ENCODE measurements at places on chromosomes 3 and 15. TPM values are rescaled to one million over a fixed set of nuclear protein-coding genes. Genes with fewer than 3 reads are reported as not detected.
A peak's percentile ranks its signal among the peaks of the same experiment; 100 is the strongest.

Gene P2RY14
- total RNA-seq: not detected

Gene CTXND1
- total RNA-seq: not detected

Gene FBXW12
- 0.68 TPM for total RNA-seq

Gene SCN5A
- total RNA-seq: not detected

Gene ROBO1
- total RNA-seq: 0.43 TPM

Gene ABI3BP
- not detected for total RNA-seq

Gene GPR27
- 0.31 TPM for total RNA-seq

DNA sequence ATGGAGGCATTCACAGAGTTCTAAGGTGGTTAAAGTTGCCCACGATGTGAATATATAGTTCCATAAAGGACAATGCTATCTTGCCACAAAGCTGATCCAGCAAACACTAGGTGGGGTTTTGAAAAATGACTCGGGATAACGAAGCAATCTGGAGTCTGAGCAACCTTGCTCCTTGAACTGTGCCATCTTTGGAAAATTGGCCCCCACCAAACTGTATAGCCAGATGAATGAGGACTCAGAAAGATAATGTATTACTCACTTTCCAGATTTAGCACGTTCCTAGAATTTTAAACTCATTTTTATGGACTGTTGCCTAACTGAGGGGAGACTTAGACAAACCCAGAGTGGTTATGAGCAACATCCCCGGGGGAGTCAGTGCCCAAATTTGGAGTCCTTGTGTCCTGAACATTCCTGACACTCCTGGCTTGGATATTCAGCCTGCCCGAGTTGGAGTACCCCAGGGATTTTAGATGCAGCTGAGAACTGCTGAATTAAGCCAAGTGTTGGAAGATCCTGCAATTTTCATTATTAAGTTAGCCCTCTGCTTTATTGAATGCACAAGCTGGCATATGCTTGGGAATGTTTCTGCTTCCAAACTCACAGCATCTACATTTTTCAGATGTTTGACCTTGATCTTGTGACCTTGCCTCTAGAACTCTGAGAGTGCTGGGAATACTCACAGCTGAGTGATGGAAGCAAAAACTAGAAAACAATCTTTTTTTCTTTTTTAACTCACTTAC is 8.8 kb upstream of the MAGI1 start:
- no peak for DNase-seq

DNA sequence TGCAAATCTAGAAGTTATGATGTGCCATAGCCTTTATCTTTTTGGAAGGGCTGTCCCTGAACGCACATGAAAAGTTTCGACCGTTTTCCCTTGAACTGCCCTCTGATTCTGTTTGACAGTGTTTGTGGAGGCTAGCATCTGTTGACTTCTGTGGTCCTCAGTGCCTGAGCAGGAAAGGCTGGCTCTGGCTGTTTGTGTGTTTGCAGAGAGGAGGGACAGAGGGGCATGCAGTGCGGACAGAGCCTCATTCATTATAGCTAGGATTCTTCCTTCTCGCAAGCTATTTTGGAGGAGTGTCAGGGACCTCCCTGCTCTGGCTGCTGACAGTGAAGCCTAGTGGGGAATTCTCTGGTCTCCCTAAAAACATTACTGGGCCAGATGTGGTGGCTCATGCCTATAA is 64.5 kb downstream of the CDAN1 start:
- no peak for DNase-seq

- peak; percentile 69 for DNase-seq
These were observed 123.0 kb upstream of the EIF1B start for GRCh38 chr3:40186508-40186907.

DNA sequence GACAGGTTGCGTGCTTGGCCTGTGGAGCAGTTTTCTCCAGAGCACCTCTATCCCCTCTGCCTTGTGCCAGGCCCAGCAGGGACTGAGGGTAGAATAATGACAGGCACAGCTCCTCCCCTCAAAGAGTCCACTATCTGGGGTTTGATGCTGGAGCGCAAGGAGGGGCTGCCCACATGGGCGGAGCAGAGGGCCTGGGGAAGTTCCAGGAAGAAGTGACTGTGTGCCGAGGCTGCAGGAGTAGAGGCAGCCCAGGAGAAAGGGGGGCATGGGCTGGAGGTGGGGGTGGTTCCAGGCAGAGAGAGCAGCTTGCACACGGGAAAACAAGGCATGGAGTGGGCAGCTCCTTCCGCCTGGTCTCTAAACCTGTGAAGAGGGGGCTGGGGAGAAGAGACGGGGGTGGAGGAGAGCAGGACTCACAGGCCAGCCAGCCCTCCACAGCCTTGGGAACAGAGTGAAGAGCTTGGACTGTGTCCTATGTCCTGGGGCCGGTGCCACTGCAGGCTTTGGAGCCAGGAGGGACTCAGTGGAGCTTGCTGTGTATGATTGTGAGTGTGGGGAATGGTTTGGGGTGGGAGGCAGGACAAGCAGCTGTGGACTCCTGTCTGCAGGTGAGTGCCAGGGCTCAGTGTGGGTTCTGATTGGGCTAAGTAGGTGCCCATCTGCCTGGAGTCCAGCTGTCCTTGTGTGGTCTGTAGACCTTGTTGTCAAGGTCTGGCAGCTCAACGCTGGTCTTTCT is 48.1 kb downstream of the APBA2 start:
- DNase-seq: peak; percentile 48

DNA sequence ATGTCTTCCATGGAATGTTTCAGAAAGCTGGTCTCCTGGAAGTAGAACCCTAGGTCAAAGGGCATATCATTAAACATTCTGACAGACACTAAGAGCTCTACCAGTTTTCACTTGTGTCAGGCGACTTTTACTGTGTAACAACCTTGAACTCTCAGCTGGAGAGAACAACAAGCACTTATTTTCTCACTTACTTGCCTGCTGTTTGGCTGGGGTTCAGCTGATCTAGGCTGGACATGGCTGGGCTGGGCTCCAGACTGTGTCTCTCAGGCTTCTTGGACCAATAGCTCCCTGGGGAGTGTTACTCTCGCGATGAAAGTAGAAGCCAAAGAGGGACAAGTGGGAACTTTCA is 527.3 kb downstream of the SHQ1 start:
- DNase-seq: no peak

DNA sequence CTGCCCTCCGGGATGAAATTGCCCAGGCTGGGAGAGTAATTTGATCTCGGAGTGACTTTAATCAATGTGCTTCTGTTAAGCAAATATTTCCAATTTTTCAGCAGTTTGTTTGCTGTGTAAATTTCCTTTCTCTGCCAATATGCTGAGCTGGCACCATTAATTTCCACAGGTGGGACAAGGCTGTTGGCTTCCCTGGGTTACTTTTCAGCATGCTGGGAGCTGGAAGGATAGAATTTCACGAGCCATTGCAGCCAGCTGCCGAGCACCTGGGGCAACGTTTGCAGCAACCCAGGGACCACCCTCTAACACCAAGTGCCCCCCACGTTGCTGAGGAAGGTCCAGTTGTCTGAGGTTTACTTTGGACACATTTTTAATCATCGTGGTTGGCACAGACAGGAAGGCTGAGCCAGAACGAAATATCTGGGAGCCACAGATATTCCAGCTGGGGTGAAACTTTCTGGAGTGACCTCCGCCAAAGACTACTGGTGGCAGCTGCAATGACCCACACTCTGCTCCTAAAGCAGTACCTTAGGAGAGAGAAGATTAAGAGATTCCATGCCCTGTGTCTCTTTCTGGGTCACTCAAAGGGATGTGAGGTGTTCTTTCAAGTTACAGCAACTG is 293.3 kb upstream of the RGMA start:
- DNase-seq: no peak

GRCh38 chr3:190697901-190698300 is 164.6 kb downstream of the GMNC start:
- DNase-seq: no peak

GRCh38 chr15:89361451-89362202 is 27.0 kb upstream of the POLG start:
- peak; percentile 51 for DNase-seq

GRCh38 chr3:141058996-141059395 is 7.8 kb downstream of the SPSB4 start:
- DNase-seq: no peak

DNA sequence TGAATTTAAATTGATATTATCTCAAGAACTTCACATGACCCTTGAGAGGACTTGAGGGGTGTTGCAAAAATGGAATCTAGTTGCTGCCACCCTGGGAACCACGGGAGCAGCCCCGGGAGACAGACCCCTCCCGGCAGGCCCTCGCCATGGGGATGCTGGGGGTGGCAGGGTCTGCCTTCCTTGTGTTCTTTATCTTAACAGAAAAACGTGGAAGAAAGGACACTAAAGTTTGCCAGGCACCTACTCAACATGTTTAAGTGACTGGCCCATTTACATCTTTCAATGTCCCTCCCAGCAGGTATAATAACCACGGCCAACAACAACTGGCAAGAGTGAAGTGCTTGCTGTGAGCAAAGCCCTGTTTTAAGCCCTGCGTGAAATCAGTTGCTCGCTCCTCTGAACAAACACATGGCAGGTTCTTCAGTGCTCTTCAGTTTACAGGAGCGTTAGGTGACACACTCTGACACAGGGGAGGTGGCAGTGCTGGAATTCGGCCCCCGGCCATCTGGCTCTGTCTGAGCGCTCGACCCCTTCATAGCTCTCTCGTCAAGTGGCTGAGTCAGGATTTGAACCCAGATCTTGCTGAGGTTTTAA is 112.5 kb downstream of the ASB7 start:
- no peak for DNase-seq

GRCh38 chr3:118262800-118263402 is 771.7 kb downstream of the IGSF11 start:
- DNase-seq: no peak

- no peak for DNase-seq
These were observed 16.3 kb downstream of the RPS27L start for GRCh38 chr15:63140936-63141335.

DNA sequence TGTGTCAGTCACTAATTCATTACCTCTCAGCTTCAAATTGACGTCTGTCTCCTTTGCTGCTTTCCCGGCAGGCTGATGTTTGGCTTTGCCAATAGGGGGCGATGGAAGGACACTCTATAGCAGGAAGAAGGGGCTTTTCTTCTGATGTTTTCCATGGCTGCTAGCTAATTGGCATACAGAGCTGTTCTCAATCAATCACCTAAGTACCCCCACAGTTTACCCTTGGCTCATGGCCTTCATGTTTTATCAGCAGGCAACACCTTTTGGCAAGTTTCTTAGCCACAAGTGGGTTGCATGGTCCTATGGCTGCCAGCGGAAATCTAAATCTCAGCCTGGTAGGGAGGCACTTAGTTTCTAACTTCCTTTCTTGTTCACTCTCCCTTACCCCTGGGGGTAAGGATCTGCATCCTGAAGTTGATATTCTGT is 45.0 kb downstream of the ESYT3 start:
- DNase-seq: peak; percentile 20
